Sigmoid colon (tissue), 7 donors: ENCODE measurements at places on chromosomes 2 and 18. TPM values are rescaled to one million over a fixed set of nuclear protein-coding genes. Genes with fewer than 3 reads are reported as not detected.

DNA sequence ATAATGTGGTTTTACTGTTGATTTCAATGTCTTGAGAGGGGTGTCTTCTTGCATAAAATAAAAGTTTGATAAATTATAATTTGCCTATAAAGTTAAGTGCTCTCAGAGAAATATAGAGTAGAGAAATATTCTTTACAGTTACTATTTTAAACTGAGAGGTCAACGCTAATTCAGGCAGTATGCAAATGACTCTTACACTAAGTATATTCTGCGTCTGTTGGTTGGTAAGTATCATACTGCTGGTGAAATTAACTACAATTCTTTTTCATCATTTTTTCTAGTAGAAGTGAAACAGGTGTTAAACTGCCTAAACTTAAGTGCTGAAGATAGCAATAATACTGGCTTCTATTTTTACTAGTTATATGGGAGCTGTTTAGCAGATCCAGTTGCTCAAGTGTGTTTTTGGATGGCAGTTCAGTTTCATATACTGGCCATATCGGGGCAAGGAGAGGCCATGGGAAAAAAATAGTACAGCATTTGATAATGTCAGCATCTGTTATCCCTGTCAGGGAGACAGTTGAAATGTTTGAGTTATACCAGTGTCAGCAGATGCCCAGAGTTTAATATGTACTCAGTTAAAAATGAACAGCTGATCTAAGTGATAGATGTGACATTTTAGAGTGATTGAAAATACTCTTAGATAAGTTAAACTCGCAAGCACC is 86.2 kb downstream of the MIB1 start:
- H3K27me3 ChIP-seq: no peaks in the 10 kb centered on the region
- peak overlapping the region; percentile 43 for H3K27ac ChIP-seq
- no peaks in the 10 kb centered on the region for H3K36me3 ChIP-seq
- DNase-seq: no peak
- H3K4me1 ChIP-seq: peaks cover 36% of the 10 kb centered on the region

- no peak overlapping the region for H3K4me3 ChIP-seq
- peaks cover 11% of the 10 kb centered on the region for H3K36me3 ChIP-seq
- no peaks in the 10 kb centered on the region for H3K4me1 ChIP-seq
- no peaks in the 10 kb centered on the region for H3K27me3 ChIP-seq
These were observed 25.1 kb downstream of the PPIG start for GRCh38 chr2:169609264-169609663.

The GLS gene
- 132 TPM for total RNA-seq

The TFCP2L1 gene
- total RNA-seq: 0.49 TPM

The SP140 gene
- not detected for total RNA-seq

The MROH2A gene
- total RNA-seq: not detected

The DRC1 gene
- total RNA-seq: 0.54 TPM

The DES gene
- 30,562 TPM for total RNA-seq
